ENCODE measurements at places on chromosomes 2 and 18.

GRCh38 chr18:35983147-35983546 is 10.7 kb downstream of the RMP24 start:
- no peak for DNase-seq

DNA sequence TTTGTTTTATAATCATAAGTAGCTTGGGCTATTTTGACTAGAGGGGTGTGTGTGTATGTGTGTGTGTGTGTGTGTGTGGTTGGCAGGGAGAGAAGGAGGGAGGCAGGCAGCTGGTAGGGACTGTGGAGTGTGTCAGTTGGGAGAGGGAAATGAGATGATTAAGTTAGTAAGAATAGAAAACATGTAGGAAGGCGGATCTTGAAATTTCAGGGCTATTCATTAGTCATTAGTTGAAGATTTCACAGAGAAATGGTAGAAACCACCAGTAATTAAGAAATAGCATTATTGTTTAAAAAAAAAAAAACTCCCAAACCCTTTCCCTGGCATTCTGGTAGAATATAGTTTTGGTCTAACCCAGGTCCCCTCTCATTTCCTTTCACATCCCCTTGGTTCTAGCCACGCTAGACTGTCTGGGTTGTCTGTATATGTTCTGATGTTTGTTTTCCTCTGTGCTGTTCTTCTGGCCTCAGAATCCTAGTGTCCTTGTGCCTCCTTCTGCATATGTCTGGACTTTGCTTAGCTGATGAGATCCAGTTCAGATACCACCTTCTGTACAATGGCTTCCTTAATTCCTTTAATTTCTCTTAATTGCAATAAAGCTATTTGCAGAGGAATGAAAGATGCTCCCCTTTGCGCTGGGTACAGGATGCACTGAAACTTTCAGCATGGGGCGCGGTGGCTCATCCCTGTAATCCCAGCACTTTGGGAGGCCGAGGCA is 161.6 kb downstream of the NEDD4L start:
- no peak for DNase-seq

DNA sequence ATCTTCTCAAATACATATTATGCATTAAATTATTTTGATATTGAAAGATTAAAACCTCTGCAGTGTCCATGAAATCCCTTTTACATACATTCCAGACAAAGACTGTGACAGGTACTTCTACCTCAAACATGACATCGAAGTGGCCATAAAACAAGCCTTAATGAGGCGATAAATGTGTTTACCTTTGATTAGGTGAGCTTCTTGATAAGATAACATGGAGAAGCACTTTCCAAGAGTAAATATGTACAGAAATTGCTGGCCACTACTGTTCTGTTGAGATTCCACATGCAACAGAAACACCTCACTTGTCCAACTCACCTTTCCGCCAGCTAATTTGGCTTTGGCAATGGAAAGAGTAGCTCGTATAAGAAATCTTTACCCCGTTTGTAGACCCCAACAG is 55.2 kb downstream of the ZEB2 start:
- DNase-seq, result no peak

GRCh38 chr2:127122361-127123027 is 15.5 kb upstream of the BIN1 start:
- no peak for DNase-seq

DNA sequence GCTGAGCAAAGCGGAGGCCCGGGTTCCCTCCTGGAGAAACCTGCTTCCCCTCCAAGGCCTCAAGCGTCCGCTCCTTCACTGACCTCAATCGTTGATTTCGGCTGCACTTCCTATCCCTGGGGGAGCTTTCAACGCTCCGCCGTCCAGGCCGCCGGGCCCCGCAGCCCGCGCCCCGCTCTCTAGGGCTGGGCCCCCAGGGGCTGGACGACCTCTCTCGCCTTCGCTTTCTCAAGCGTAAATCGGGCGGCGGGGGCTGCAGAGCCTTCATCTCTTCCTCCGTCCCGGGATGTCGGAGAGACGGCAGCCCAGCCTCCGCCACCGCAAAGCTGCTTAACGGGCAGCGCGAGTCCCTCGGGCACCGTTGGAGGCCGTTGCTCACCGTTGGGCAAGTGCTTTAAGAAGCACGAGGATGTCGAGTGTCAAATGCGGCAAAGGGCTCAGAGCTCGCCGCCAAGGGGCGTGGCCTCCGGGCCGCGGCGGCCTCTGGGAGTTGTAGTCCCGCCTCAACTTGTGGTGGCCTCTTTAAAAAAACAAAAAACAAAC is 8.5 kb downstream of the HES6 start:
- DNase-seq, result peak; percentile 81

DNA sequence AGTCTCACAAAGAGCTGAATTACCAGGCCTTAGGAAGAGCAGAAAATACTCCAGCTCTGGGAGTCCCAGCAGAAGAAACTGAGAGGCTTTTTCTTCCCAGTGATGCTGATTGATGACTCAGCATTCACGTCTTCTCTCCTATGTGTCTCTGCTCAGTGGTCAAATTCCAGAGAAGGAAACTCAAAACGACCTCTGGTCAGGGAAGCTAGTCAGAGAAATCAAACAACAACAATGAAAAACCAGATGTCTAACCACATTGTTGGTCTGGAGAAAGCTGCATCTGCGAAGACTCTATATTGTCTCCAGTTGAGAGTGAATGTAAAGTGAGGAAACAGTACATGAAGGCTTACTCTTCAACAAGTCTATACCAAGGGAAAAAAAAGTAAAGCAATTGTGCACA is 28.6 kb upstream of the CERS6 start:
- no peak for DNase-seq

GRCh38 chr2:230498506-230499107 is 82.6 kb downstream of the SP100 start:
- no peak for DNase-seq

- DNase-seq, result no peak
Measured at GRCh38 chr18:73199151-73199550, 331.4 kb upstream of the NETO1 start.

- DNase-seq, result no peak
Measured at GRCh38 chr2:23404426-23404825, 19.4 kb downstream of the KLHL29 start.

DNA sequence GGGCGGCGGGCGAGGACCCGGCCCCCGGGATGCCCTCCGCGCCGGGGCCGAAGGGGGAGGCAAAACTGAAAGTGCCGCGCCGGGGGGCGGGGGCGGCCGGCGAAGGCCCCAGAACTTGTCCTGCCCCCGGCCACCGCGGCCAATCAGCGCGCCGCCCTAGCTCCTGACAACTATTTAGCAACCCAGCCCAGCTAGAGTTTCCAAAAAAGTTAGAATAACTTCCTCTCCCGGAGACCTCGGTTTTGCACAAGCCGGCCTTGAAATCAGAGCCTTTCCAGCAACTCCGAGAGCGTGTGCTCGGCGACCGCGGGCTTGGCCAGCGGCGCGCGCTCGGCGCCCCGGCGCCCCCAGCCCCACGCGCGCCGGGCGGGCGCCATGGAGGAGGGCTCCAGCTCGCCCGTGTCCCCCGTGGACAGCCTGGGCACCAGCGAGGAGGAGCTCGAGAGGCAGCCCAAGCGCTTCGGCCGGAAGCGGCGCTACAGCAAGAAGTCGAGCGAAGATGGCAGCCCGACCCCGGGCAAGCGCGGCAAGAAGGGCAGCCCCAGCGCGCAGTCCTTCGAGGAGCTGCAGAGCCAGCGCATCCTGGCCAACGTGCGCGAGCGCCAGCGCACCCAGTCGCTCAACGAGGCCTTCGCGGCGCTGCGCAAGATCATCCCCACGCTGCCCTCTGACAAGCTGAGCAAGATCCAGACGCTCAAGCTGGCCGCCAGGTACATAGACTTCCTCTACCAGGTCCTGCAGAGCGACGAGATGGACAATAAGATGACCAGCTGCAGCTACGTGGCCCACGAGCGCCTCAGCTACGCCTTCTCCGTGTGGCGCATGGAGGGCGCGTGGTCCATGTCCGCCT is at the start of gene TWIST2:
Gene TWIST2, plus strand, starts transcription at position 245 of the 850 bp plus-strand sequence. Its CDS starts 131 bp downstream, at position 376.
- DNase-seq, result no peak

DNA sequence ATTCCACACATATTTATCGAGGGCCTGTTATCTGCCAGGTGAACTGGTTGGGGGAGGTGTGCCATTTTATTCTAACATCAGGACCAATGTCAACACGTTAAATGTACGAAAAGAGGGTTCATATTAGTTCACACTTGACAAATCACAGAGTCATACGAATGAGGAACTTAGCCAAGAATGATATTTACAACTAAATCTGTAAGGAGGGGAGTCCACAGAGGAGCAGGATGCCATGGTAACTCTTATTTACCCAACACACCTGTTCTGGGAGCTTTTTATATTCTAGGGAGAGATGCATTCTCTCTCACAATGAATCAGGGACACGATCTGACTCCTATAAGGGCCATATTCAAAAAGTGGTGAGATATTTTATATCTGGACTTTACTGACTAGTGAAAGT is 144.1 kb downstream of the CDC42EP3 start:
- DNase-seq, result no peak
